ENCODE measurements at places on chromosomes 11 and 22.

DNA sequence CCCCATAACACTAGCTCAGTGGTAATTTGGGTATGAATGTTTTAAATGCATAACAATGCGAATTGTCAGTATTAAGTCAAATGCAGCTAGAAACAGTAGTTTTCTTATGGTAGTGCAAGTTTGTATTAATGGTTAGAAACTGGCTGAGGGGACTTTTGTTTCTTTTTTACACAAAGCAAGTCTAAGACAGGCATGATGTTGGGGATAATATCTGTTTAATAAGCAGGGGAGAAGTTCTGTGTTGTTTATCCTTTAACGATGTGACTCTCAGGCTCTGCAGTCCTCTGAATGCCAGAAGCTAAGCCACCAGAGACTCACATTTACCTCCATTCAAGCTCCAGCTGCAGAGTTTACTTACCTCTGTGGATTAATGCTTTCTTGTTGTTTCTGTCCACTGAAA, 67.8 kb downstream of the SYT9 start:
- DNase-seq: no peak

DNA sequence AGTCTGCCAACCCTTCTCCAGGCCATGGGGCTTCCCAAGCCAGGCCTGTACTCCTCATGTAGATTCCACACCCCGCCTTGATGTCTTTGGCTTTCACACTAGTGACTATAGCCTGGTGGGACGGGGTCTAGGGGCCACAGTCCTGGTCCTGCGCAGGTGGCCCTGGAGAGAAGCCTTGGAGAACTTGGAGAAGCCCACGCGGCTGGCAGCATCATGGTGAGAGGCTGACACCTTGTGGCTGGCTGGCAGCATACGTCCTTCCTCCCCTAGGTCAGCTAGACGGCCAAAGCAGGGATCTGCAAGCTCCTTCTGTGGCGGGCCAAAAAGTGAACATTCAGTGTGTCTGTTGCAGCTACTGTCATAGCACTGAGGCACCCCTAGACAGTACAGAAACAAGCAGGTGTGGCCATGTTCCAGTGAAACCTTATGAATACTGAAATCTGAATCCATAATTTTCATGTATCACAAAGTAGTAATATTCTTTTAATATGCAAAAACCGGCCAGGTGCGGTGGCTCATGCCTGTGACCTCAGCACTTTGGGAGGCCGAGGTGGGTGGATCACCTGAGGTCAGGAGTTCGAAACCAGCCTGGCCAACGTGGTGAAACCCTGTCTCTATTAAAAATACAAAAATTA, 42.0 kb downstream of the FAM83F start:
- peak; percentile 20 for DNase-seq

GRCh38 chr22:34736081-34736480, 329.9 kb upstream of the ISX start:
- no peak for DNase-seq

GRCh38 chr11:111365722-111366559, 13.1 kb downstream of the POU2AF1 start:
- DNase-seq: no peak

DNA sequence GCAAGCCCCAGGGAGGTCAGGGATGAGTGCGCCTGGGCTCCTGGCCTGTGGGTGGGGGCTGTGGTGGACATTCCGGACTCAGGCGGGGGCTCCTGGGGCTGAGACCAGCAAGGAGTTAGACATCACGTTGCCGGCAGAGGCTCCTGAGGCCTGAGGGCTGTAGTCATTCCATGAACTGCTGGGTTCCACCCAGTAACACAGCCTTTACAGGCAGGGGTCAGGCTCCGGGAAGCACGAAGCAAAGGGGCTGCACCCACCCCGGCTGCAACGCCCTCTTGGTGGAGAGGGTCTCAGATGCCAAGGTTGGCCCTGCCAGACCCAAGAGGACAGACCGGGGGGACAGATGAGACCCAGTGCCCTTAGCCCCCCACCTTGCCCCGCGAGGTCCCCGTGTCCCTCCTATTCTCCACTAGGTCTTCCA, 9.0 kb downstream of the TNNT3 start:
- no peak for DNase-seq

DNA sequence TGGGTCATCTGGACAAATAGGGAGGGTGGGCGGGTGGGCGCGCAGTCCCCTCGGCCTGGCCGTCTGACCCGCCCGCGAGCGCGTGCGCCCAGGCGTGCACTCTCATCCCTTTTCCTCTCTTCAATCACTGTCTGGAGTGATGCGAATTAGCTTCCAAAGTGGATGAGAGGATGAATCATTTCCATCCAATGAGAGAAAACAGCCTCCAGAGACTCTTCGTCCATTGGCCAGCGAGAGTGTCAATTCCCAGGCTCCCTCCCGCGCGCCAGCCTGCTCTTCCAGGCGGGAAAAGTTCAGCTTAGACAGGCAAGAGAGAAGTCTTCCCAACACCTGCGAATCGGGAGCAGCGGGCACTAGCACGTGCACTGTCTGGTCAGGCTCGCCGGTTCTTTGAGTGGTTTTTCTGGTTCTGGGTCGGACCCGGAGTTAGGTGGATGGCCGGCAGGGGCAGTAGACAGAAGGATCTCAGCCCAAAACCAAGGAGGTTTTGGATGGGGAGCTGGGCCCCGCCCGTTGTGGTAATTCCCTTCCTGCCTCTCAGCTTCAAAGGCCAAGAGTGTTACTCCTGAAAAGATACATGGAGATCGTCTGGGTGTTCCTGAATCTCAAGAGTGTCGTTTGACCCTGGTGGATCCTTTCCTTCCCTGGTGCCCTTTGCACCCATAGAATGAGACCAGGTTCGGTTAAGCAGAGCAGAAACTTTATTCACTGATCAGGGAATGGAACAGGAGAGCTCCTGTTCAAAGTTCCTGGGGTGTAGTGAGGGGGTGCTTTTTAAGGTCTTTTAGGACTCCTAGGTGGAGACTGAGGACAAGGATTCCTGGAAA, 33.4 kb upstream of the GLYATL1 start:
- peak; percentile 73 for DNase-seq

- no peak for DNase-seq
These were observed 150.7 kb upstream of the CCDC90B start for GRCh38 chr11:83436855-83437254.

DNA sequence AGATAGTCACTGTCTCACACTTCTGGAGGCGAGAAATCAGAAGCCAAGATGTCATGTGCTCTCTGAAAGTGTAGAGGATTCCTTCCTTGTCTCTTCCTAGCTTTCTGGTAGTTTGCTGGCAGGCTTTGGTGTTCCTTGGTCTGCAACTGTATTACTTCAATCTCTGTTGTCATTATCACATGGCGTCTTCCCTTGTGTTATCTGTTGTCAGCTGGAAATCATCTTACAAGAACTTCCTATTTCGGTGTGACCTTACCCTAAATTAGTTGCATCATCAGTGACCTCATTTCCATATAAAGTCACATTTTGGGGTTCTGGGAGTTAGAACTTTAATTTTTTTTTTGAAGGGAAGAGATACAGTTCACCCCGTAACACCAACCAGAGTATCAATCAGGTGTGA, 3.3 kb upstream of the LIN7C start:
- no peak for DNase-seq

All from AG09309 (cell line).